ENCODE measurements at places on chromosomes 2 and 18.

GRCh38 chr2:221002101-221002685 lies 569.9 kb downstream of the EPHA4 start:
- no peak for DNase-seq

GRCh38 chr2:195537811-195538210 lies 119.2 kb upstream of the SLC39A10 start:
- DNase-seq, result no peak

GRCh38 chr2:18545384-18545783 lies 15.1 kb downstream of the RDH14 start:
- DNase-seq, result no peak

DNA sequence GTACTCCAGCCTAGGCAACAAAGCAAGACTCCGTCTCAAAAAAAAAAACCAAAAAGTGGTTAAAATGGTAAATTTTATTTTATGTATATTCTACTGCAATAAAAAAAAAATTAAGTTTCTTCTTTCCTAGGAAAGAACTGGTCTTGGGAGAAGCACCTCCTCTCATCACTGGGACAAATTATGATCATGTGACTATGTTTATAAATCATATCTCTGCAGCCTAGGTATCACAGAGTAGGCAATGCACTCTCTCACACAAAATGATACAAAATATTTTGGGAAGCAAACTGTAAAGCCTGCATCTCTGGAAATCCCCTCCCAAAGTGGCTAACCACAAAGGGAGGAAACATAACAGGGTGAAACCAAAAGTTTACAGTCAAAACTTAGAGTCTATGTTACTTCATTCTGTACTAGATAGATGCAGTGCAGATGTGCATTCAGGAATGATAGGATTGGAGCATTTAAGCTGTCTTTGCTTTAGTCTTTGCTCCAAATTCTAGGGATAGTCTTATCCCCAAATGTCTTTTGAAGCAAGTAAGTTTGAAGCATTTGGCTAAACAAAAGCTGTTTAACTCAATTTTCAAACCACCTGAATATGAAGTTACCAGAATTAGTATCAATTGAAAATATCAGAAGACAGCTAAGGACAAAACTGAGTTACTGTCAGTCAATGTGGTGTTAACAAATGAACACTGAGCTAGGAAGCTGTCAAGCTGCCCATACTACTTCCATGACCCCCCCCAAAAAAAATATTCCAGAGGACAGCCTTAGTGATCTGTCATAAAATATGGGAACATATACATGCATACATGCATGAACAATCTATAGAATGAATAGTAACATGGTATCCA lies 21.1 kb upstream of the MALT1 start:
- no peak for DNase-seq

DNA sequence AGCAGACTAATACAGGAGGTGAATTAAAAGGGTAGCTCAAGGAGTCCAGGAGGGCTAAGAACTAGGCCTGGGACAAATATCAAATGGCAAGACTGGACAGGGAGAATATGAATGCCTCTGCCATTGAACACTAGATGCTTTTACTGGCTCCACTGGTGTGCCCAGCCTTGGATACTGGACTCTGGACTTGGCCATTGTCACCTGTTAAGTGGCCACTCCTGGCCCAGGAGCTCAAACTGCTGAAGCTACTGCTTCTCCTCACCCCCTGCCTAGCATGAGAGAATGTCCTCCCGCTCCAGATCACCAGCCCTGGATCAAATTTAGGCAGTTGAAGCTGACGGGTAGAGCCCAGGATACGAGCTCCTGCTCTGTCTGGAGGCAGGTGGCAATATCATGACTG lies 170.8 kb downstream of the DDX1 start:
- DNase-seq, result peak; percentile 34

GRCh38 chr2:219089330-219089729 lies 28.6 kb upstream of the IHH start:
- no peak for DNase-seq

GRCh38 chr2:181662287-181662686 lies 5.4 kb upstream of the CERKL start:
- DNase-seq, result no peak

GRCh38 chr2:100272841-100273329 lies 49.4 kb downstream of the LONRF2 start:
- DNase-seq, result peak; percentile 34

- DNase-seq, result no peak
Measured at GRCh38 chr2:135050684-135051083, 1.4 kb upstream of the RAB3GAP1 start.

DNA sequence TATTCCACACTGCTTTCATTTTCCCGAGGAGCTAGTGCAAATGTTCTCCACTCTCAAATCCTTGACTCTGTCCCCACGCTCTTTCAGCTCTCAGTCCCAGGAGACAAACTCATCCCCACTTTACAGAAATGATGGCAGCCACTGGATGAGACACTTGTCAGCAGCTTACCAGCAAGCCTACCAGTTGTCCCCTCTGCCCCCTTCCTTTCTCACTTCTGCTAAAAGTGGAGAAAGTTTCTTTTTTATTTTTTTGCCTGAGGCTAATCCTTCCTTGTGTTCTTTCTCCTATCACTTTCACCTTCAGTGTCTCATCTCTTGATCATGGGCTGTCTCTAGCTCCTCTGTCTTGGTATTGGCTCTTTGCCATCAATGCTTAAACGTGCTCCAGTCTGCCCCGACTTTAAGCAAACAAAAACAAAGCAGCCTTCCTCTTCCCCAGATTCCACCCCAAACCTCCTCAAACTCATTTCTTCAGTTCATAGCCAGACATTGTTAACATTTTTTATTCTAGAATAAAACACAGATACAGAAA lies 64.5 kb downstream of the TTC32 start:
- no peak for DNase-seq

GRCh38 chr2:98445177-98445682 lies 572 bp downstream of the INPP4A start:
- peak; percentile 67 for DNase-seq

GRCh38 chr2:181290182-181290581 lies 167.0 kb upstream of the ITGA4 start:
- no peak for DNase-seq

Measured in islet precursor cell (in vitro differentiated cells).